ENCODE measurements at places on chromosomes 4 and X.

- DNase-seq: no peak
Observed at GRCh38 chrX:69317721-69318120, 152.5 kb upstream of the PJA1 start.

- no peak for DNase-seq
Observed at GRCh38 chrX:115968436-115969252, 201.9 kb upstream of the AGTR2 start.

DNA sequence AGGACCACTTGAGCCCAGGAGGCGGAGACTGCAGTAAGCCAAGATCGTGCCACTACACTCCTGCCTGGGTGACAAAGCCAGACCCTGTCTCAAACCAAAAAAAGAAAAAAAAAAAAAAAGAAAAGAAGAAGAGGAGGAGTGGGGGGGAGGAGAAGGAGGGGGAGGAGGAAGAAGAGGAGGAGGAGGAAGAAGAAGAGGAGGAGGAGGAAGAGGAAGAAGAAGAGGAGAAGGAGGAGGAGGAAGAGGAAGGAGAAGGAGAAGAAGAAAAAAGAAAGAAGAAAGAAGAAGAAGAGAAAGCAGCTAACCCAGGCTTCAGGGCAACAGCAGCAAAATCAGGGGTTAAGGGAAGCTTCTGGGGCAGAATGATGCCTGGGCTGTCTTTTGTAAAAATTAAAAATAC lies 27.5 kb downstream of the VMA21 start:
- no peak for DNase-seq

DNA sequence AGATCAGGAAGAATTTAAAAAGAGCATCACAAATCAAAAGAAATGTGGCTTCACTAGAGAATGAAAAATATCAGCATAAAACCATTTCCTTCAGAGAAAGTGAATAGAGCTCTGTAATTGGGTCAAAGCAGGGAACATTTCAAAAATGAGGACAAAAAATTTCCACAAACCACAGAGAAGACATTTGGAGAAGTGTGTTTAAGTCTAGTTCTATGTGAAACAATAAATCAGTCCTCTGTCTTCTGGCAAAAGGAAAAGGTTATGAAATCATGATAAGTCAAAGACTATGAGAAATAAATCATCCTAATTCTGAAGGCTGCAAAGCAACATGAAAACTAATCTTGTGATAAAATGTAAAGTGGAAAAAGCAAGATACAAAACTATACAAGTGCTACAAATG lies 27.9 kb downstream of the SMPX start:
- DNase-seq: no peak

- no peak for DNase-seq
Observed at GRCh38 chrX:40083120-40083978, 14.4 kb downstream of the BCOR start.

All from RWPE2 (cell line).